ENCODE measurements at places on chromosomes 1 and 21.

DNA sequence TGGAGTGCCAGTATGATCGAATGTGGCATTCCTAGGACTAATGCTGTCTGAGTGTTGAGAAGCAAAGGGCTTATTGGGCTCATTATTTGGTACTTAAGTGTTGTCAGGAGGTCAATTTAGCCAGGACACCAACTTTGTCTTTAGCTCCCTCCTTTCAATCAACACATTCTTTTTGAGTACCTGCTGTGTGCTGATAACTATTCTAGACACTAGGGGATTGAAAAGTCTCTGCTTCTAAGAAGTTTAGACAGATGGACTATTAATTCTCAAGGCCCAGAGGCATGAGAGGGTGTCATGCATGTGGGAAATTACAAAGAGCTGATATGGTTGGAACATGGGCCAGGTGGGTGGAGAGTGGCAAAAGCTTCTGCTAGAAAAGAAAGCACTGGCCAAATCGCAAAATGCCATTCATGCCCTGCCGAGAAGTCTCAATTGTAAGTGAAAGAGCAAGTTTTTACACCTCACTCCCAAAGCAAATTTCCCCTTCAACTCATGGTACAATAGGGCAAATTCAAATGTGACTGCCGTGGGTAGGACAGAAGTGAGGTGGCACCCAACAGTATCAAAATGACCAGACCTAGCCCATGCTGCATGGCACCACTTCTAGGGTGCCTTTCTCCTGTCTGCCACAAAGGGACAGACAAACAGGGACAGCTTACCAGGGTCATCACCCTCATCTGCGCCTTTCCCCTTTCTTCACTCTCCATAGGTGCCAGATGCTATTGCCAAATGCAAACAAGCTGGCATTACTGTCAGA is 53.6 kb upstream of the LAX1 start:
- no peak for DNase-seq

DNA sequence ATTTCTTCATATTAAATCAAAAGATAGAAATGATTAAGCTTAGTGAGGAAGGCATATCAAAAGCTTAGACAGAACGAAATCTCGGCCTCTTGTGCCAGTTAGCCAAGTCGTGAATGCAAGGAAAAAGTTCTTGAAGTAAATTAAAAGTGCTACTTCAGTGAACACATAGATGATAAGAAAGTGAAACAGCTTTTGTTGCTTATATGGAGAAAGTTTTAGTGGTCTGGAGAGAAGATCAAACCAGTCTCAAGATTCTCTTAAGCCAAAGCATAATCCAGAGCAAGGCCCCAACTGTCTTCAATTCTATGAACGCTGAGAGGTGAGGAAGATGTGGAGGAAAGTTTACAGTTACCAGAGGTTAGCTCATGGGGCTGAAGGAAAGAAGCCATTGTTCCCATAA is 88.4 kb downstream of the ADGRL2 start:
- DNase-seq = no peak

DNA sequence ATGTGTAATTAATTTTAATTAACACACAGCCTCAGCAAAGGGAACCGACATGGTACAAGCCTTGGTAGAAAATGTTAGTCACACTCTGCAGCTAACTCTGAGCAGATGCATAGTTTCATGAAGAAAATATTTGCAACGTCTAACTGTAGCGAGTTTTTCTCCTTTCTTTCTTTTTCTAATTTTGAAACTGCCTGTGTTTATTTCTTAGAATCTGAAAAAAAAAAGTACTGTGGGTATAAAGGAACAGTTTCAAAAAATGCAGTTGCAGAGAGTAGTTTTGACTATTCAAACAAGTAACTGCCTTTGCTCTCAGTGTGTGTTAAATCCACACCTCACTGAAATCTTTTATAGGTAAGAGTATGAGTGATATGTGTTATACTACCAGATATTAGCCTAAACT is 149.9 kb upstream of the C1orf105 start:
- no peak for DNase-seq

DNA sequence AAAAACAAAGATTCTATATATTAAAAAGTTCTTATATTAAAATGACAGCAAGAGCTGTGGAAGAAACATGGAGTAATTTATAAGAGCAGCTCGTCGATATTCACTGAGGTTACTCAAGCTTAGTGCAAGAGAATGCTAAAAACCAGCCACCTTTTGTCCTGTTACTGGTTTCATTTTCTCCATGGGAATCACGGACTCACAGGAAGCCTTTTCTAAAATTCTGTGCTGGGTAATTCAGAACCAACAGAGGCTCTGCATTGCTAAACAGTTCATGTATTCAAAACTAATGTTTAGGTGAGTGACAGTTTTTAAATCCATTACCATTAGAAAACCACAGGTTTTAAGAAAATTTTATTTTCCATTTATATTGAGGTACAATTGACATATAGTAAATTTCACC is 147.8 kb upstream of the MAP1LC3C start:
- no peak for DNase-seq

- DNase-seq = no peak
These were observed 359.3 kb downstream of the SMYD3 start for GRCh38 chr1:246147524-246148461.
